ENCODE measurements at places on chromosomes 16 and 17. TPM values are rescaled to one million over a fixed set of nuclear protein-coding genes. Genes with fewer than 3 reads are reported as not detected.

- DNase-seq: no peak
Observed at GRCh38 chr16:1642148-1642547, 30.0 kb downstream of the CRAMP1 start.

- DNase-seq: no peak
Observed at GRCh38 chr17:57559226-57559625, 185.9 kb downstream of the CCDC182 start.

GRCh38 chr16:67259705-67260104 lies 10.9 kb downstream of the SLC9A5 start:
- DNase-seq: no peak

GRCh38 chr17:61477204-61477834 lies 25.1 kb downstream of the TBX4 start:
- DNase-seq: no peak

DNA sequence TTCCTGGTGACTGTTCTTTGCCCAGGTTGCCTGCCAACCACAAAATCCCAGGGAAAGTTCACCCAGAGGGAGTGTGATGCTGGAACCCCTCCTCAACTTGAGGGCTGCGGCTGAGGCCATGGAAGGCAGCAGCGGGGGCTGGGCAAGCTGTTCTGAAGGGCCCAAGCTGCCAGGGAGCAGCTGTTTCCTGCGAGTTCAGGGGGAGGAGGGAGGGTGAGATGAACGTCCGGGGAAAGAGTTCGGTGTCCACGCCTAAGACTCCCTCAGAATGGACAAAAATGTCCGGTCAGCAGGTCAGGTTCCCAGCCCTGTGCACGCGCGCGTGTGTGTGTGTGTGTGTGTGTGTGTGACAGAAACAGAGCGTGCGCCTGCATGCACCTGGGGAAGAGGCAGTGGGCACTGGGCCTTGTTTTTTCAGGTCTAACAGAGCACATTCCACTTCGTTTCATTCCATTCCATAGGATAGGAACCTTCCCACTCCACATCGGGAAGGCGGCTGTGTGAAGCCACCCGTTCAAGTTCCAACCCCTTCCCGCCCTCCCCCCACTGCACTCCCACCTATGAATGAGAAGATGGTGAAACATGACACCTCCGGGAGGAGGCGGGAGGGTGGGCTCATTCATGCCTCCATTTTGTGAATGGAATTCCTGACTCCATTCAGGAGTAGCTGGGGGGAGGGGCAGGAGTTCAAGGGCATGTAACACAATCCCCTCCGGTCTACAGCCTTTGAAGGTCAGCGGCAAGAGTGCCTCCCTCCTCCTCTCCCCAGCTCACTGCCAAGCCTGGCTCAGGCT lies 15.7 kb downstream of the ETV4 start:
- peak; percentile 91 for DNase-seq

DNA sequence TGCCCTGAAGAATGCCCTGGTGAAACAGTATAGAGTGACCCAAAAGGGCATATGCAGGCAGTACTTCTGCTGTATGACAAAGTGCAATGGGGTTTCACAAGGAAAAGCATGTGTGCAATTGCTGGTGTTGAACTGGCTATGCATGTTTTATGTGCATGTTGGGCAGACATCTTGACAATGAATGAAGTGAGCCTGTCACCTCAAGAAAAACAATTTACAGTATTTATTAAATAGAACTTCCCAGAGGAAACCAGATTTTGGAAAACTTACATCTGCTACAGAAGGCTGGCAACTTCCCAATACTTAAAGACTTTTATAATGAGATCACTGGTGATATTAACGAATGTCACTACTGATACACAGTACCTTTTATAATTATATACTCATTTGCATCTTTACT lies 30.6 kb downstream of the C17orf67 start:
- no peak for DNase-seq

- no peak for DNase-seq
Observed at GRCh38 chr16:85936816-85937215, 37.9 kb downstream of the IRF8 start.

- DNase-seq: no peak
Observed at GRCh38 chr16:24820522-24820921, 25.2 kb upstream of the SLC5A11 start.

DNA sequence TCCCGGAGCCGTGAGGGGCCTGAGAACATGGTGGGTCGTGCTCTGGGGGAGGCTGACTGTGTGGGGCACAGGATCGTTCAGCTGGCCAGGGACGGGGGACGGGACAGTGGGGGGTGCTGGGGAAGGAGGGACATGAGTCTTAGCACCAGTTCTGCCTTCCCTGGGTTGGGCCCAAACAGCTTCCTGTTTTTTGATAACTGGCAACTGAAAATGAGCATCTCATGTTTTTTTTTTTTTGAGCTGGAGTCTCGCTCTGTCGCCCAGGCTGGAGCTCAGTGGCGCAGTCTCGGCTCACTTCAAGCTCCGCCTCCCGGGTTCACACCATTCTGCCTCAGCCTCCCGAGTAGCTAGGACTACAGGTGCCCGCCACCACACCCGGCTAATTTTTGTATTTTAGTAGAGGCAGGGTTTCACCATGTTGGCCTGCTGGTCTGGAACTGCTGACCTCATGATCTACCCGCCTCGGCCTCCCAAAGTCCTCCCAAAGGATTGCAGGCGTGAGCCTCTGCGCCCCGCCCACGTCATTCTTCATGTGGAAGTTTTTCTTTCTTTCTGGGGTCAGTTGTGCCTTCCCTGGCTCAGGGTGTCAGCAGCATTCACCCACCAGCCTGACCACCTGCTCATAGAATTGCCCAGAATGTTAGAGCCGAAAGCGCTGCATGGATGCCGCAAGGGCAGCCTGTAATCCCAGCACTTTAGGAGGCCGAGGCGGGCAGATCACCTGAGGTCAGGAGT lies 6.4 kb downstream of the ASPSCR1 start:
- DNase-seq: no peak

DNA sequence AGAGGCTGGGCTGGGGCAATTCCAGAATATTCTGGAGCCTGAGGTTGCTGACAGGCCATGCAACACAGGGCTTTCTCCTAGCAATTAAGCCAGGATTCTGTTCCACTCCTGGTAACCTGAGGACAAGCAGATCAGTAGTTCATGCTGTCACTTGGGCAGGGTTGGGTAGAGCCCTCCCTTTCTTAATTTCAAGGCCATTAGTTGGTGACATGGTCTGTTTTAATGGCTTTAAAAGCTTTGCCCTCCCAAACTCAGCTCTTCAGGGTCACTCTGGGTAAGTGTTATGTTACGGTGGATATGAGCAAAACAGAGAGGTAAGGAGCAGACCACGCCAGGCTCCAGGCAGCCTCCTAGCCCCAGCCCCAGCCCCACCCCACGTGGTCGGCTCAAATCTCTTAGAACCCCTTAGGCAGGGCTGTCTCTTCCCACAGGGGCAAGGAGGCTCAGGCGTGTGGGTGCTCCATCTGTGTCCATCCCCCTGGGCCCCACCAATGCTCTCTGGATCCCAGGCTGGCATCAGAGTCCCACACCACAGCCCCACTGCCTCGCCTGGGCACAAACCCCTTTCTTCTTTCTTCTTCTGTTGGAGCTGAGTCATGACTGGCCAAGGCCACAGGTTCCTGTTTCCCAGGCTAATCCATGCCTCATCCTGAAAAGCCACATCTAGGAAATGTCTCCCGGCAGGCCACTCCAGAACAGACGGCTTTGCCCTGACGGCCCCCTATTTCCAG lies 27.5 kb downstream of the CEP295NL start:
- DNase-seq: peak; percentile 80

DNA sequence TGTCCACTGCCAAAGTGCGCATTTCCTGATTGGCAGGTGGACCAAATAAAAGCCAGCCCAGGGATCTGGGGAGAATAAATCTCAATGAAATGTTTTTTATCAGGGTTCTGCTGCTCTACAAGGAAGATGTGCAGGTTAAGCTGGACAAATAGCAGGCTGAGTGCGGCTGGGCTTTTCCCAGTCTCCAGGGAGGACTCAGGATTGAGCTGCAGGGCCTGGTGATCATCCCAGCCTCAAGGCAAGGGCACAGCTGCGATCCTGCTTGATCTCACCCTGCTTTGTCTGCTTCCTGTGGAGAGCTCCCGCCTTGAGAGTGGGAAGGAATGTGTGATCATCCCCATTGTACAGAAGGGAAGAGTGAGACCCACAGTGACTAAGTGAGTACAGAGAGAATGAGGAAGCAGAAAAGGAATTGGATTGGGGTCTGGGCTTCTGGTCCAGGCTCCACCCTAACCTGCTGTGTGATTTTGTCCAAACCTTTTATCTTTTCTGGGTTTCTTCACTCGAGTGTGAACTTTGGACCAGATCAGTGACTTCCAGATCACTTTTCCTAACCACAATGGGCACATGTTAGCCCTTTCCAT lies 75.3 kb upstream of the CRHR1 start:
- DNase-seq: no peak

DNA sequence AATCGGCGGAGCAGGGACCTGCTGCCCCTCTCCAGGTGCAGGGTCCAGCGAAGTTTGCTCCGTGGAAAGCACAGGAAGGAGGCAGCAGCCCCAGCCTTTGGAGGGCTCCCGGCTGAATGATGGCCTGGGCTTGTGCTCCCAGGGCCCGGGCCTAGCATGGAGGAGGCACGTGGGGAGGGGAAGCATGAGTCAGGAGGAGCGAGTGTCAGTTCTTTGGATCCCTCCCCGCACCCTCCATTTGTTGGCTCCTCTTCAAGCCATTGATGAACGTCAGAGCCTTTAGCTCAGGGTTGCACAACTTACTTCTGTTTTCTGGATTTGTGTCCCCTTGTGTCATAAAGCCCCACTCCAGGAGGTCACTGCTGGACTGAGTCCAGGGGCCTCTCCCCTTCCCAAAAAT lies 25.8 kb downstream of the TTYH2 start:
- peak; percentile 27 for DNase-seq

- DNase-seq: no peak
Observed at GRCh38 chr16:48559462-48560211, 50.3 kb downstream of the N4BP1 start.

DNA sequence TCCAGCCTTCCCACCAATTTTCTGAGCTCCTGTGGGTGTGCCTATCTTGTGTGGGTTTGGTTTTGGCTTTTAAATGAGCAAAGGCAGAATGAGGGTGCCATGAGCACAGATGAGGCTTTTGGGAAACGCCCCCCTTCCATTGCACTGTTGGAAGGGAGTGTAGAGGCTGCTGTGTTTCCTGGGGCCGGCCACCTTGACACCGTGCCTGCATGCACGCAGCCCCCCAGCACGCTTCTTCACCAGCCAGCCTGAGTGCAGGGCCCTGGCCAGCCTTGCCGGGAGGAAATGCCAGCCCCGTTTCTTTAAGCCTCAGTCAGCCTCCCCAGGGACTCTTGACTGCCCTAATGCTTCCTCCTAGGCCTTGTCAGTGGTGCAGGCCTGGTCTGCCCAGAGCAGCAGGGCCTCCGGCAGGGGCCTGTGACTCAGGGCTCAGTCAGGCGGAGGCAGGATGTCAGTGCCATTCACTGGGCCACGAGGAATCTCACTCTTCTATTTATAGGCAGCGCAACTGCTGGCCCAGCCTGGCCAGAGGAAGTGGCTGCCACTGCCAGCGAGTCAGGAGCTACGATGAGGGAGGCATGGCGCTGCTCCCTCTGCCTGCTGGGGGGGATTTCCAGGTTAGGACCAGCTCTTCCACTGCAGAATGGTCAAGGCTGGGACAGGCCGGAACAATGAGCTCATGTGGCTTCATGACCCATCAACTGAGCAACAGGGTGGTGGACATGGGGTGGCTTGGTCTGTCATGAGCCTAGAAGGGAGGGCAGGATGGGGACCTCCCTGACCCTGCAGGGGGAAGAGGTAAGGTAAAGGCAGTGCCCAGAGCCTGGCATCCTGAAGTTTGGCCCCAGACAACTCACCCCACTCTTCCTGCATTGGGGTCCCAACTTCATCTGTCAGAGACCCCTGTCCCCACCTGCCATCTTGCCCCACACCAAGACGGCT lies 205.2 kb downstream of the RAB11FIP4 start:
- DNase-seq: peak; percentile 26

GRCh38 chr16:57156351-57156703 lies 29.5 kb downstream of the PSME3IP1 start:
- DNase-seq: no peak

DNA sequence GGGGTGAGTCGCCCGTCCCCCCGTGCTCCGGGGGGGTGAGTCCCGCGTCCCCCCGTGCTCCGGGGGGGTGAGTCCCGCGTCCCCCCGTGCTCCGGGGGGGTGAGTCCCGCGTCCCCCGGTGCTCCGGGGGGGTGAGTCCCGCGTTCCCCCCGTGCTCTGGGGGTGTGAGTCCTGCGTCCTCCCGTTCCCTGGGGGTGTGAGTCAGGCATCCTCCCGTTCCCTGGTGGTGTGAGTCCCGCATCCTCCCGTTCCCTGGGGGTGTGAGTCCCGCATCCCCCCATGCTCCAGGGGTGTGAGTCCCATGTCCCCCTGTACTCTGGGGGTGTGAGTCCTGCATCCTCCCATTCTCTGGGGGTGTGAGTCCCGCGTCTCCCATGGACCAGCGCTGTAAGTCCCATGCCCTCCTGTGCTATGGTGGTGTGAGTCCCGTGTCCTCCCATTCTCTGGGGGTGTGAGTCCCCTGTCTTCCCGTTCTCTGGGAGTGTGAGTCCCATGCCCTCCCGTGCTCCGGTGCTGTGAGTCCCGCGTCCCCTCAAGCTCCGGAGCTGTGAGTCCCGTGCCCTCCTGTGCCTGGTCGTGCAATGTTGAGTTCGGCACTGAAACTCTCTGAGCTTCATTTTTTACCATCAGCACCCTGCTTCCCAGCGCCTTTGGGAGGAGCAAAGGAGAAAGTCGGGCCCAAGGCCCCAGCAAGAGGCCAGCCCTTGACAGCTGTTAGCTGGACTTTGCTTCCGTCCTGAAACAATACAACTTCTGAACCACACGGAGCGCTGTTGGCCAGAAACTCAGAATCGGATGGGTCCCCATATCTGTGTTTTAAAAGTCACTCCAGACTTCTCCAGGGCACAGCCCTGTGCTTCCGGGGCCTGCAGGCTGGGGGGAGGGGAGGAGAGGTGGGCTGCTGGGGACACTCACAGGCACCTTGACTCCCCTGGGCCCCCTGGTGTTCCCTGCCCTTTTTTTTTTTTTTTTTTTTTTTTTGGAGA lies 11.5 kb upstream of the ZC3H18 start:
- DNase-seq: peak; percentile 89

- DNase-seq: no peak
Observed at GRCh38 chr17:50536683-50537646, 4.4 kb downstream of the EPN3 start.

- no peak for DNase-seq
Observed at GRCh38 chr16:19344980-19345379, 59.4 kb downstream of the CLEC19A start.

DNA sequence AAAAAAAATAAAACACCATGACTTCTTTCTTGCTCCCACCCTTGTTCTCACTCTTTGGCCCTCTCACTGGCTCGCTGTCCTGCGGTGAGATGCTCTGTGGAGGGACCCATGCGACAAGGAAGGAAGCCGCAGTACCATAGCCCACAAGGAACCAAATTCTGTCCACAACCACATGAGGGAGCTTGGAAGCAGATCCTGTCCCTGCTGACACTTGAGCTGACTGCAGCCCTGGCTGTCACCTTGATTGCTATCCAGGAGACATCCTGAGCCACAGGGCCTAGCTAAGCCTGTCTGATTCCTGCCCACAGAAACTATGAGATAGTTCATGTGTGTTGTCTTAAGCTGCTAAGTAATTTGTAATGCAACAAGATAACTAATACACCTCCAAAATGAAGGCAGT lies 4.8 kb upstream of the MT2A start:
- DNase-seq: peak; percentile 56

The MARVELD3 gene
- total RNA-seq: 58.7 TPM

The OR1F1 gene
- total RNA-seq: not detected

The ACAP1 gene
- total RNA-seq: 2.1 TPM

The USP6 gene
- not detected for total RNA-seq

The MYCBPAP gene
- not detected for total RNA-seq

The TBC1D3C gene
- total RNA-seq: not detected

The HS3ST3B1 gene
- 0.99 TPM for total RNA-seq

The KRTAP1-5 gene
- total RNA-seq: not detected

The KCNJ2 gene
- total RNA-seq: 0.33 TPM

The APRT gene
- 104 TPM for total RNA-seq

The GAA gene
- total RNA-seq: 63.0 TPM

Measured in body of pancreas (tissue), 4 donors.